CD4-positive, alpha-beta T cell treated with Interleukin-1 beta for 1 hour (primary cell): ENCODE measurements at places on chromosomes 4 and X.

- no peak for DNase-seq
Observed at GRCh38 chrX:41189156-41189555, 103.9 kb downstream of the USP9X start.

- DNase-seq, result no peak
Observed at GRCh38 chr4:29047341-29048041, 1672.7 kb upstream of the PCDH7 start.

- no peak for DNase-seq
Observed at GRCh38 chrX:132442691-132443090, 46.1 kb downstream of the MBNL3 start.

DNA sequence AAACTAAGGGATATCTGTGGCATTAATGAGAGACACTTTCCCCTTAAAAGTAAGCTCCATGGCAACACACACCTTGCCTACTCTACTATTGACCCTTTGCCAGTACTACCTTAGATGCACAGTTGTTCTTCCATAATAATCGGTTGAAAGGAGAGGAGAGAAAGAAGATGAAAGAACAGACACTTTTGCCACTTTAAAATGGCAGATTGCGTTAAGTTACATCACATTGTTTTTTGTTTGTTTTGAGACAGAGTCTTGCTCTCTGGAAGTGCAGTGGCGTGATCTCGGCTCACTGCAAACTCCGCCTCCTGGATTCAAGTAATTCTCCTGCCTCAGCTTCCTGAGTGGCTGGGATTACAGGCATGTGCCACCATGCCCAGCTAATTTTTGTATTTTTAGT, 239.8 kb downstream of the SCFD2 start:
- no peak for DNase-seq

DNA sequence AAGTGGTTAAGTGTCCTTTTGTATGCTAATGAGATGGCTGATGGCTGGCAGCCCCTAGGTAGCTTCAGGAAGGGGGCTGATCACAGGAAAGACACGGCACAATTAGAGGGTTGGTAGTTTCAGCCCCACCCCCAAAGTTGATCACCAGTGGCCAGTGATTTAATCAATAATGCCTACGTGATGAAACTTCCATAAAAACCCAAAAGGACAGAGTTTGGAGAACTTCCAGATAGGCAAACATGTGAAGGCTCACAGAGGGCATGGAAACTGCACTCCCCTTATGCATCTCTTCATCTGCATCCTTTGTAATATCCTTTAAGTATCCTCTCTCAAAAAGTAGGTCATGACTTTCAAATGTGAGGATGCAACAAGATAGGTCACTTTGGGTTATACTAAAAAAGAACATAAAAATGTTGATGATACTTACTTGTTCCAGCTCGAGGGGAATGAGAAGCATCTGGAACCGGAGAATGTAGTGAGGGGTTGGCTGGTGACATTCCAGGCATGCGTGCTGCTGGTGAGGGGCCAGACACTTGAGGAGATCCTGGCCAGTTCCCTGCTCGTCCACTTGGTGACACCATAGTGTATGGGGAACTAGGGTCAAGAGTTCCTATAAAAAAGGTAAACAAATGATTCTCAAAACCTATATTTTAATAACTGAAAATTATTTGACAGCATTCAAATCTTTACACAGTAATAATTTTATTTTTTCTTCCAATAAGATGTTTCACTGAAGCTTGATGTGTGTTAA, 16.7 kb upstream of the CXorf38 start:
- no peak for DNase-seq

DNA sequence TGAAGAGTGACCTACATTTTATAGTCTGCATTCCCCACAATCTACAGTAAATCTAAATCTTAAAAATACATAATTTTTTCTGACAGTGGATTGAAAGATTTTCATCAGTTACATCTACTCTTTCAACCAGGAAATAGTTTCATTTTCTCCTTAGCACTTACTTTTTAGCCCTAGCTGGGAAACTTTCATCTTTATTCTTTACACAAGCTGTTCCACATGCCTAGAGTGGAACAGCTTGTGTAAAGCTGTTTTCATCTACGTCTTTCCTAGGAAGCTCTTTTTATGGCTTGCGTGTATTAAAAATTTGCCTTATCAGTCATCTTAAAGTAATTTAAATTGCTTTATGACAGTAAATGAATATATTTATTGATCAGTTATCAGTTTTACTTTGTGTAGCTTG, 40.5 kb downstream of the RBPJ start:
- DNase-seq, result no peak

- DNase-seq, result no peak
Observed at GRCh38 chrX:153836921-153837320, 6.6 kb upstream of the PDZD4 start.

DNA sequence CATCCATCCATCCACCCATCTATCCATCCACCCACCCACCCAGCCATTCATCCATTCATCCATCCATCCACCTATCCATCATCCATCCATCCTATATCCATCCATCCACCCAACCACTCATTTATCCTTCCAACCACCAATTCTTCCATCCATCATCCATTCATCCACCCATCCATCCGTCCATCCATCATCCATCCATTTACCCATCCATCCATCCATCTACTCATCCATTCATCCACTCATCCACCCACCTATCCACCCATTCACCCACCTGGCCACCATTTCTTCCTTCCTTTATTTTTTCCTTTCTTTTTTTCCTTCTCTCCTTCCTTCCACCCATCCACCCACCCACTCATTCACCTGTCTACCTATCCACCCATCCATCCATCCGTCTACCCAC, 25.2 kb downstream of the HTRA3 start:
- DNase-seq, result no peak

DNA sequence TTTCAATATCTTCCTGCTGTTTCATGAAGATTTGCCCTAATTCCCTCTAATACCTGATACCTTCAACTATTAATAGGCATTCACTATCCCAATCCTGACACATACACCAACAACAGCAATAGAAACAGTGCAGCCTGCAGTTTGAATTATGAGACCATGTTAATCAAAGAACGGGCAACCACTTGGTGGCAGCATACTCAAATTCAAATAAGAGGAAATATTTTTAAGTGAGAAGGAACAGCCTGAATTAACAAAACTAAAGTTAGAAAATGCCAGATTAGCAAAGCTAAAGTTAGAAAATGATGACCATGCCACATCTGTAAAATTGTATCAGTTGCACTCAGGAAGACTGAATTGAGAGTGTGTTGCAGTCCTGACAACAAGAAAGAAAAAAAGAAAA, 204.9 kb downstream of the SMARCA1 start:
- DNase-seq, result no peak

- no peak for DNase-seq
Observed at GRCh38 chrX:41935832-41936231, 12.5 kb upstream of the CASK start.

DNA sequence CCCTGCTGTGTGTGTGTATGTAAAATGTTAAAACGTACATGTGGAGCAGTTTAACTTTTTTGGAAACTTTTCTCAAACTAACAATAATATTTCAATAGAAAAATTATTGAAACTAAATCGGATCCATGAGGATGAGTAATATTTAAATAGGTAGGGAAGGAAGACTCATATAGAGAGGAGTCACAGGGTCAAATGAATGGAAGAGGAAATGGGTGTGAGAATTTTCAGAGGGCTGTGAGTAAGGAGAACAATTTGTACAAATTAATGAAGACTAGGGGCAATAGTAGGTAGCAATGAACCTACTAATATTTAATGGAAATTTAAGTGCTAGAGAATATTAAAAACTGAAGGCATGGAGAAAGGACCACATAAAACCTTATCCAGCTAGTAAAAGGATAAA, 290.7 kb upstream of the PCDH18 start:
- DNase-seq, result no peak

DNA sequence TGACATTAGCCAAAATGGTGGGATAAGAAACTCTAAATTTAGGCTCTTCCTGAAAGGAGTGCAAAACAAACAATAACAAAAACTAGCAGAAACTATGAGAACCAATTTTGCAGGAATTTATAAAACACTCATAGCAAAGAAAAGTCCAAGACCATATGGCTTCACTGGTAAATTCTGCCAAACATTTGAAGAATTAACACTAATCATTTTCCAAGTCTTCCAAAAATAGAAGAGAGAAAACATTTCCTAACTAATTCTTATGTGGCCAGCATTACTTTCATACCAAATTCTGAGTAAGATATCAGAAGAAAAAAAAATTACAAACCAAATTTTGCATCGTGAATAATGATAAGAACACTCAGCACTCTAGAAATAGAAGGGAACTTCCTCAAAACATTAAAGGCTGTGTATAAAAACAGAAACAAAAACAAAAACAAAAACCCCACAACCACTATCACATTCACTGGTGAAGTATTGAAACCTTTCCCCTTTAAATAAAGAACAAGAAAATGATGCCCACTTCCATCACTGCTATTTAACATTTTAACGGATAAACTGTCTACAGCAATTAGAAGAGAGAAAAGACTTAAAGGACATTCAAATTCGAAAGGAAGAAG, 524.3 kb upstream of the GALNTL6 start:
- DNase-seq, result no peak

DNA sequence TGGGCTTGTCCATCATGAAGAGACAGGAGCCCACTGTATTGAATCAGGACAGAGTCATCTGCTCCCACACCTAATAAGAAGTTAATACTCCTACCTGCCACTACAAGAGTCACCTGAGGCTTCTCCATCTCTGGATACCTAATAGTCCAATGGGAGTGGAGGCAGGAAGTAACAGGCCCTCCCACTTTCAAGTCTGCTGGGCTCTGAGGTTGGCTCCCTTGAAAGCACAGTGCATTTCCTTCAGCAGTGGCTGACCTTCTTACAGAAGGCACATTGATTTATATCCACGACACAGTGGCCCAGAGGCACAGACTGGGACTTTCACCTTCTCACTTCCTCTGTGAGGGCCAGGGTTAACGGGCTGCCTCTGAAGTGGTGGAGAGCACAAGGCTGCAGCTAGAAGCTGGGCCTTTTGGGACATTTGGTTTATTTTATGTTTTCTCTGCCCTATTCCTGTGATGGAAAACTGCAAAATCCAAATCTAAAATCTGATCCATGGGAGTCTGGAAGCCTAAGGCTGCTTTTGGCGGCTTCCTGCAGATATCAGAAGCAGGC, 38.1 kb downstream of the FRG2 start:
- no peak for DNase-seq

DNA sequence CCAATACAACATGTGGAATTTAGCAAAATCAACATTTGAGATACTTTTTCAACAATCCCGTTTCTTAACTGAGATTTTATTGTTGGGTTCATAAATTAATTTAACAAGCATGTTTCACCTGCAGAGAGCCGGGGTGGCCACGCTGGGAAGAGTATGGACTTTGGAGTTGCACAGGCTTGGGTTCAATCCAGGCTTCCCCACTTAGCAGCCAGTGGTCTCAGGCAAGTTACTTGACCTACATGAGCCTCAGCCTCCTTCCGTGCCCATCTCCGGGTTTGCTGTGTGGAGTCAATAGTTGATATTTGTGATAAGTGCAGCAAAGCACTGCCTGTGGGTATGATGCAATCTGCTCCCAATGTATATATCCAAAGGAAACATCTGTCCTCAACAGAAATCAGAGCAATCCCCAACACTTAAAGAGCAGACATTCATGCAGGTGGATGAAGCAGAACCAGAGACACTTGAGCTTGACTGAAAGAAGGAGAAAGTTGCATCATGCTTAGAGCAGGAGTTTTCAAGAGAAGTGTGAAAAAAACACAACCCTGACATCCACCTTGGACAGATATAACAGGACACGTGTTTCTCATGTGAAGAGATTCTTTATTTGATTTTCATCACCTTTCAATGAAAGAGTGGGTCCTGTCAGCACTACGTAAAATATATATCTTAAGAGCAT, 5.1 kb downstream of the CYTL1 start:
- DNase-seq, result no peak

- no peak for DNase-seq
Observed at GRCh38 chr4:170671171-170671570, 581.4 kb upstream of the AADAT start.
